Ammon's horn (tissue), 1 donor: ENCODE measurements at places on chromosomes 6 and 20.

GRCh38 chr6:36888654-36889481 is 3.1 kb downstream of the C6orf89 start:
- no peak for DNase-seq

DNA sequence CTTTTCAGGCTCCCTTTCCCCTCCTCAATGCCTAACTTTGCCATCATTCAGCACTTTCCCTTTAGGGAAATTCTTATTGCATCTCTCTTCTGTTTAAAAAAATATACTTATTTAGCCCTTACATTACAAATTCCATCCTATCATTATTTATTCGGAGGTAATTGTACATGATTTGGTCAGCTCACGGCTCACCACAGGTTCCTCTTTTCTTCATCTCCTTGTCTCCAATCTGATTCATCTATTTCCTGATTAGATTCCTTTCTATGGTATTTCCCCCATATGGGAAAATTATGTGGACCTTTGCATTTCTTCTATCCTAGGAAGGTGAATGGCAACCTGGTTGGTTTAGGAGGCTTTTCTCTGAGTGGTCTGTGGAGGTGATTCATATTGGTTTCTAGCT is 12.9 kb upstream of the EMILIN3 start:
- DNase-seq = no peak

GRCh38 chr6:89299466-89299850 is 15.6 kb downstream of the GABRR2 start:
- DNase-seq = no peak

- DNase-seq = no peak
These were observed 163.1 kb upstream of the PMEPA1 start for GRCh38 chr20:57872816-57873409.

GRCh38 chr6:163355426-163355991 is 59.0 kb upstream of the QKI start:
- peak; percentile 85 for DNase-seq

- no peak for DNase-seq
These were observed 60.5 kb downstream of the JPH2 start for GRCh38 chr20:44126445-44126844.

DNA sequence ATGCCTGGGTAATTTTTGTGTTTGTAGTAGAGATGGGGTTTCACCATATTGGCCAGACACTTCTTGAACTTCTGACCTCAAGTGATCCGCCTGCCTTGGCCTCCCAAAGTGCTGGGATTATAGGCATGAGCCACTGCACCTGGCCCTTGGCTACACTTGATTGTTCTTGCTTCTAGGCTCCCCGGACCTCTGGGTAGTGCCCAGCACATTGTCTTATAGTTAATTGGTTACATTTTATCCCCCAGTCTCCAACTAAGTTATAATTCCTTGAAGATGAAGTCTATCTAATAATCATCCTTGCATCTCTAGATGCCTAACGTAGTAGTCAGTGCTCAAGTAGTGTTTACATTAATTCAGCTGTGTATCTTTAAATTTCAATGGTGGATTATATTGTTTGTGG is 11.8 kb downstream of the SMPDL3A start:
- DNase-seq = no peak

DNA sequence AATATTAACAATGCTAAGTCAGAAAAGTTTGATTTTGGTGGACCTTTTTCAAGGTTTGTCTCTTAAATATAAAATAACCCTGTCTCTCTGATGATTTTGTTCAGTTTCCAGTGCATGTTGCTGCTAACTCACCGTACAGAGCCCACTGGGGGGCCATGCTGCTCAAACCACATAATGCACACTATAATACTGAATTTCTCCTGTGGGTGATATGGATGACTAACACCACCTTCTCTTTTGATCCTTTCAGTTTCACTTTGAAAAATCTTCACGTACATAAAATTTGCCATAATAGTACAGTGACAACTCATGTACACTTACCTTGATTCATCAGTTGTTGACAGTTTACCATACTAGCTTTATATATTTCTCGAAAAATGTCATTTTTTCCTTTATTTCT is 506.6 kb upstream of the MAN1A1 start:
- DNase-seq = no peak

- DNase-seq = no peak
These were observed 26.8 kb upstream of the SLC22A23 start for GRCh38 chr6:3483675-3484074.

GRCh38 chr6:163916315-163917081 is 502.0 kb downstream of the QKI start:
- no peak for DNase-seq

DNA sequence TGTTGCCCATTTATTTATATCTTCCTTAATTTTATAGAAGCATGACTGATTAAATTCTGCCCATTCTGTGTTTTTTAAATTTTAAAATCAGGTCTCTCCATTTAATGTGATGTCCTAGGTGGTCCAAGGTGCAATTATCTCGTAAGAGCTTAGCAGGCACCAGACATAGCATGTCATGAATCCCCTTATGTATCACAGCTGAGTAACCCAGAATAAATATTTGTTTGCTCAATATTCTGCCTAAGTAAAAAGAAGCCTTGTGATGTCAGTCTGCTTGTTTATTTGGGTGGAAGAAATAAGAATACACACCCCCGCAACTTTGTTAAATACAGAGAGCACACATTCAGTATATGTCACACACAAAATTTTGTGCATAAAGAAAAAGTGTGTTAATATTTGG is 211.3 kb downstream of the FARS2 start:
- DNase-seq = no peak

DNA sequence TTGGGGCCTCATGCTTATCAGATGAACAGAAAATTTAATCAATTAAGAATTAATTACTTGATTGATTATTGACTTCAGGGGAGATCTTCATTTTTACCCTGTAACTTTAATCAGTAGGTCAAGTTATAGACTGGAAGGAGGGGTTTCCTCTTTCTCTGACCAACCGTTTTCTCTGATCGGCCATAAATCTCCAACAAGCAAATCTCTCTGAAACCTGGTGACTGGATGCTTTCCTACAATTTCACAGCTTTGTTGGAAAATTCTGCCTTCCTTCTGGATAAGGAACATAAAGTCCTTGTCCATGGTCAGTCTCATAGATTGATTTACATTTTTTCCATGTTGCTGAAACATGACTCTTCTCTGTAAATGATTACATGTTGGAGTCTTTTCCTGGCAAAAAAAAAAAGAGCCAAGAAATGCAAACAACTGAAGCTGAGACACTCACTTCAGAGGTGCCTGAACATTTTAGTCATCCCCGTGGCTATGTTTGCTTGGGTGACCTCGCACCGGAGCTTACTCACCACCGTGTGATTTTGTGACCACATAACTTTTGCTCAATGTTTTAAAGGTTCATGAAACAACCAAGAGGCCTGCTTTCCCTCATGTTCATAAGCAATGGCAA is 31.0 kb downstream of the IRF4 start:
- DNase-seq = no peak

- no peak for DNase-seq
These were observed 177.8 kb upstream of the TAB2 start for GRCh38 chr6:149139782-149140136.

DNA sequence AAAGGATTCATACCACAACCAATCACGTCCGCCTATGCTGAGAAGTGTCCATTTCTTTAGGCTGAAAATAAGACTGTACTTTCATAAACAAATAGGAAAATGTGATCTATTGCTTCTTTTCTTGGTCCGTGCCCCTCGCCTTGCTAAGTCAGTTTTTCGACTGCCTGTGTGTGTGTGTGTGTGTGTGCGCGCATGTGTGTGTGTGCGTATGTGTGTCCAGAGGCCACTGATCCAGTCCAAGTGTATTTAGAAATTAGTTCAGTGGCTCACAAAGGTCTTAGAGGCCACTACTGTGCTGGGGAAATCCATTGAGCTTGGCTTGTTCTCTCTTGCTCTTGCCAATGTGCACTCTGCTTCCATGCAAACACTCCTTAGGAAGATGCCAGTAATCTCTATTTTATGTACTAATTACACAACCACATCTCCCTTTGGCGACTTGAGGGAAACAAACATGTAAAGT is 50.5 kb downstream of the SLC22A23 start:
- no peak for DNase-seq

GRCh38 chr6:41578217-41579087 is 32.3 kb downstream of the FOXP4 start:
- DNase-seq = peak; percentile 62

DNA sequence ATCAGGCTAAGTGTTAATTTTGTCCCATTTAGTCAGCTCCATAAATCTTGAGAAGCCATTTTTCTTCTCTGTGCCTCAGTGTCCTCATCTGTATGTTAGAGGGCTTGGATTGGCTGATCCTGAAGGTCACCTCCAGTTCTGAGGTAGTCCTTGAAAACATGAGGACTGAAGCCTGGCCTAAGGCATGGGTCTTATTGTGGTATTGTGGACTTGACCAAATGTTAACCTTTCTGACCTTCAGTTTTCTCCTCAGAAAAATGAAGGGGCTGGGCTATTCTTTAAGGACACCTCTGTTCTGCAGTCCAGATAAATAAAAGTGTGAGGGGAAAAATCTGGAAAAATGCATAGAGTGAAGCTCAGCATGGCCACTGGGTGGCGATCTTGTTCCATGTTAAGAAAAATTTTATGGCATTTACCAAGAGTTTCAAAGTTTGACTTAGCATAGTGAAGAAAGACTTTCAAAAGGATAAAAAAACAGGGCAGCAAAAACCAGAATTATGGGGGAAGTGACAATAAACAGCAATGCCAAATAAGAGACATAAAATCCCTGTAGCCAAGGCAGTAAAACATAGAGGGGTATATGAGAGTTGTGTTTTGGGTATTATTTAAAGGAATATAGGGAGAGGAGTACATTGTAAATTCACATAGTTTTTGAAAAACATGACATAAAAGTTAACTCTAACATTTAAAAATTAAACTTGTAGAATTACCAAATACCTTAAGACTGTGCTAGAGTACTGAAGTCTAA is 13.2 kb upstream of the TFB1M start:
- DNase-seq = peak; percentile 82

GRCh38 chr6:46215213-46215612 is 44.4 kb upstream of the ENPP5 start:
- DNase-seq = no peak

DNA sequence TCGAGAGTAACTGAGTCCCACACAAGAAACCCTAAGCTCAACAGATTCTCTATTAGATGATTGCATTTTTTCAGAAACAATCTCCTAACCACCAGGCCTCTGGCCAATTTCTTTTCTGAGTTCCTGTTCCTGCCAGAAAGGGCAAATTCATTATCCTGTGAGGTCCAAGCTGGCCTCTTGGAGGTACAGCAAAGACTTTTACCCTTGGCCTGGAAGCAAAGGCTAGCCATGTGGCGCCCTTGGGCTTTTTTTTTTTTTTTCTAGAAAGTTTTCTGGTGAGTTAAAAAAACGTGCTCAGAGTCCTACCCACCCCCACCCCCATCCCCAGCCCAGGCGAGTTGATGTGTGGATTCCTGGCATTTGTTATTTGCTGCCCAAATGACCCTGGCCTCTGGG is 59.0 kb upstream of the EEF1A1 start:
- DNase-seq = peak; percentile 50

GRCh38 chr20:32966881-32967781 is 37.1 kb downstream of the SUN5 start:
- DNase-seq = no peak

DNA sequence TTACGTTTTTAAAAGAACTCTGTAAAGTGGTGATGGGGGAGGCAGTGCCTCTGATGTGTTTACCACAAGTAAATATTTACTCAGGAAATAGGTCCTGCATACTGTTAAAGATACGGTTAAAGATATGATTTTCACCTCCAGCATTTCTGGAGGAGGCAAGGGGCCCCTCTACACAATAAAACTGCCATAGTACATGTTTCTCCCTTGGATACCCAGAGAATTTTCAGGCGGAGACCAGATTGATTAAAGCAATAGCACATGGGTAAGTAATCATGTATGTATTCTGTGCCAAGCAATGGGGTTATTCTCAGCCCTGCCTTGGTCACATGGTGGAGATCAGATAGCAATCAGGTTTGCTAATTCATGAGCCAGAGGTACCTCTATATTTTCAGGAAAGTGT is 9.6 kb downstream of the RIPOR2 start:
- DNase-seq = no peak

DNA sequence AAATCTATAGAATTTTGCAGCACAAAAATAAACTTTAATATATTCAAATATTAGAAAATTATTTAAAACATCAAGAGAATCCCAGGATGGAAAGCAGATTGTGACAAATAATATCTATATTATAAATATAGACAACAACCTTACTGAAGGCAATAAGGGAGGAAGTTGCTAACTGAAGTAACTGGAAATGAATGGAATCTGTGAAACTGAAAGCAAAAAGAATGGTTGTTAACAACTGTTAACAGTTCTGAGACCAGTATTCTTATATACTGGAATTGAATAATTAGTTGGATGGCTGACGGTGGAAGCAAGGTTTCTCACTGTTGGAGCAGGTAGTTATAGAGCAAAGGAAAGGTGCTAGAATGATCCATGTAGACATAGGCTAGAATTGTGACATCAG is 220.4 kb downstream of the PLCB1 start:
- DNase-seq = no peak

DNA sequence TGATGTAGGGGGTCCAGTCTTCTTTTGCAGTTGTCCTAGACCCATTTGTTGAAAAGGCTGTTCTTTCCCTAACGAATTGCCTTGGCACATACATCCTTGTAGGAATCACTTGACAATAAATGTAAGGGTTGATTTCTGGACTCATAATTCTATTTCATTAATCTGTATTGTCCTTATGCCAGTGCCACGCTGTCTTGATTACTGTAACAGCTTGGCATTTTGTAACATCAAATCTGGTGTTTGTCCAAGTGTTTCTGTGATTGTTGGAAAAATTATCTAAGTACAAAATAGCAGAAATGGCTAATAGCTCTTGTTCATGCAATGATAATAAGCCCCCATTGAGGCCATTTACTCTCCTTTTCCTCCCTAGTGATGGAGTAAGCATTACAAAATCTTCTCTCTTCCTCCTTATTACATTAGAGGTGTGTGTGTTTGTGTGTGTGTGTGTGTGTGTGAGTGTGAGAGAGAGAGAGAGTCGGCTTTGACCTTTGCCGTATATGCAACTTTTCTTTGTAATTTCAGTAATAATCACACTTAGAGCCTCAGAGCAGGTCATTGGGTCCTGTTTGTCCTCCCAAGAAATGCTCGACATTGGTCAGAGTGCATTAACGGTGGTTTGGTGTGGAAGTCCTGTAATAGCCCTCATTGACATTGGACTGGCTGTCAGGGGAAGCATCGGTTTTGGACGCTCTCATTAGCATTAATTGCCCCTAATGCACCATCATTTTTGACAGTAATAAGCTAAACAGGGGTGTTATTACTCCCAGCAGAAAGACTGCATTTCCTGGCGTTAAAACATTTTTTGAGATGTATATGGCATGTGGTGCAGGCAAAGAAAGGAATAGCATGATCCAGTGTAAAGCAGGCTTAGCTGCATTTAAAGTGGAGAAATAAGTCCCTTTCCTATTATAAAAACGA is 40.7 kb upstream of the MROH8 start:
- DNase-seq = peak; percentile 38

DNA sequence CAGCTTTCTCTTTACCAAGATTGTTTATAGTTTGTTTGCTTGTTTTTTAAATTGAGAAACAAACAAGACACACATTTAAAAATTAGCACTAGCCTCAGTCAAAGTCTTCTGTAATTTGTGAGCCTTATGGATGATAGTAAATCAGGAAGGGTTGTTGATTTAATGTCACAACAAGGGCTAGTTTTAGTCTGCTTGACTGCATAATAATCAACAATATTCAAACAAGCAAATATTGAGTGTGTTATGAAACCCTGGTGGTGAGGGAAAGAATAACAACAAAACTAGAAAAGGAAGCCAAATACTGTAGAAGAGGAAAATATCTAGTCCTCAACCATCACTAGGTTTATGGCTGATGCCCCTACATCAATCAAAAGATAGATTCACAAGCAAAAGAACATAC is 228.6 kb downstream of the TBC1D7 start:
- DNase-seq = no peak
